ENCODE measurements at places on chromosomes 13 and 19.

GRCh38 chr13:35365883-35366282 is 110.6 kb downstream of the MAB21L1 start:
- DNase-seq: no peak

DNA sequence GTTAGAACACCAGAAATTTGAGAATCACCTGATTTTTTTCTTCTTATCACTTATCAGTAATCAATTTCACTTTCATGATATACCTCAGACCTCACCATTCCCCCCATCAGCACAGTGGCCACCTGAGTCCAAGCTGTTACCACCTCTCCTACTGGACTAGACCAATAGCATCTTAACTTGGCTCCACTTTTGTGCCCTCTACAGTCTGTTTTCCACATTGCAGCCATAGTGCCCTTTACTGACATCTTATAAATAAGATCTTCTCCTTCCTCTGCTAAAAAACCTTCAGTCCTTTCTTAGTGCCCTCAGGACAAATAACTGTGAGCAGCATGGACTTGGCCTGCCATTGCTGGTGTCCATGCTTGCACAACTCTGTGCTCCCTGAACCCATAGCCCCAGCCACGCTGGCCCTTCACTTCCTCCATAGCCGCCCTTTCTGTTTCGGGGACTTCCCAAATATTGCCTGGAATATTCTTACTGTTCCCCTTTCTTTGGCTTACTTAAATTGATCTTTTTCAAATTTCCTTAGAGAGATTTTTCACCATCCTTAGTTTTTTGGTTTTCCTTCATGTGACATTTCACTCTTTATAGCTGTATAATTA is 380.8 kb downstream of the LMO7 start:
- no peak for DNase-seq

GRCh38 chr13:41312176-41312500 is 1.1 kb downstream of the NAA16 start:
- DNase-seq: no peak

DNA sequence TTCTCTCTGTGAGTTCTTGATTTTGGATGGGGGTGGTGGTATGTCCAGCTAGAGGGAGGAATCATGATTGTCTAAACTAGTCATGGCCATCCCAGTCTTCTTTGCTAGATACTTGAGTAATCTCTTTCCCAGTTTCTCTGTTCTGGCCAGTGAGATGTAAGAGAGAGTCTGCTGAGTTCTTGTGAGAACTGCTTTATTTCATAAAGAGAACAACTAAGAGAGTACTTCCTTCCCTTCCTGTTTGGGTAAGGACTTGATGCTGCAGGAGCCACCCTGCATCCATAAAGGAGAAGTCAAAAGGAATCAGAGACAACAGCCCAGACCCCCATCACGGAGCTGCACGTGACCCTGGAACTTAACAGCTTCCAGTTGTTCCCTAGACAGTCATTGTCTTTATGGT is 3.0 kb upstream of the RASL11A start:
- no peak for DNase-seq
